ENCODE measurements at places on chromosomes 16 and 17.

GRCh38 chr16:56409195-56409594, 16.1 kb downstream of the AMFR start:
- no peak for DNase-seq

GRCh38 chr16:15031179-15031578, 24.7 kb downstream of the NTAN1 start:
- no peak for DNase-seq

GRCh38 chr16:5451641-5452040, 354.0 kb upstream of the EEF2KMT start:
- DNase-seq = no peak

DNA sequence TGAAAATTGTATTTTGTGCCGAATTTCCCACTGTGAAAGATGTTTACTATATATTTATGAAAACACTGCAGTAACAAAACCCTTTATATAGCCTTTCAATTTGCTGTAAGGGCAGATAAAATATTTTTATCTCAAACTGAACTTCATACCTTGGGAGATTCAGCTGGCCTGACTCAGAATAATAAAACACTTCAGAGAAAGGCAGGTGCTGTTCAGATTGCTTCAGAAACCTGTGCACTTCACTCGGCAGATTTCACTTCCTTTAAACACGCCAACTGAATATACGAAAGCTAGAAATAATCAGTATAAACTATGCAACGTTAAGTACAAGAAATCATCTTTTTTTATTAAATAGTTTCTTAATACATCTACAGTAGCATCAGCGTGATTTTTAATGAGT, 839.1 kb upstream of the RBFOX1 start:
- DNase-seq = no peak

- no peak for DNase-seq
Observed at GRCh38 chr17:68324114-68324513, 32.8 kb downstream of the ARSG start.

DNA sequence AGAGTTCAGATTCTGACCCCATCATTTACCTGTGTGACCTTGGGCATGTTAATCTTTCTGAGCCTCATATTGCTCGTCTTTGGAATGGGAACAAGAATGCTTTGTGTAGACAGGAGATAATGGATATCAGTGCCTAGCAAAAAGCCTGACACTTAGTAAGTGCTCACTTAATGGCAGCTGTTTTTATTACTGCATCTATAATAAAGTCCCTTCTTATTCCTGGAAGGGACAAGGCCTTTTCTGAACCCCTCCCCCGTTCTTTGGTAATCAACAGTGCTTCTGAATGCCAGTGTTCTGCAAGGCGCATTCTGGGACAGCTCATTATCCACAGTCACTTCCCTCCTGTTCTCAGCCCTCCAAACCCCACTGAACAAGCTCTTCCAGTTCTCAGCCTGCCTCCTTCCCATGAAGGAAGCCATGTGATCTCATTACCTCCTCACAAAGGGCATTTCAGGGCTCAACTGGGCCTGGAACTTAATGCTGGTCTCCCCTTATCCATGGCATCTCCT, 25.1 kb upstream of the SUPT4H1 start:
- DNase-seq = peak; percentile 45

DNA sequence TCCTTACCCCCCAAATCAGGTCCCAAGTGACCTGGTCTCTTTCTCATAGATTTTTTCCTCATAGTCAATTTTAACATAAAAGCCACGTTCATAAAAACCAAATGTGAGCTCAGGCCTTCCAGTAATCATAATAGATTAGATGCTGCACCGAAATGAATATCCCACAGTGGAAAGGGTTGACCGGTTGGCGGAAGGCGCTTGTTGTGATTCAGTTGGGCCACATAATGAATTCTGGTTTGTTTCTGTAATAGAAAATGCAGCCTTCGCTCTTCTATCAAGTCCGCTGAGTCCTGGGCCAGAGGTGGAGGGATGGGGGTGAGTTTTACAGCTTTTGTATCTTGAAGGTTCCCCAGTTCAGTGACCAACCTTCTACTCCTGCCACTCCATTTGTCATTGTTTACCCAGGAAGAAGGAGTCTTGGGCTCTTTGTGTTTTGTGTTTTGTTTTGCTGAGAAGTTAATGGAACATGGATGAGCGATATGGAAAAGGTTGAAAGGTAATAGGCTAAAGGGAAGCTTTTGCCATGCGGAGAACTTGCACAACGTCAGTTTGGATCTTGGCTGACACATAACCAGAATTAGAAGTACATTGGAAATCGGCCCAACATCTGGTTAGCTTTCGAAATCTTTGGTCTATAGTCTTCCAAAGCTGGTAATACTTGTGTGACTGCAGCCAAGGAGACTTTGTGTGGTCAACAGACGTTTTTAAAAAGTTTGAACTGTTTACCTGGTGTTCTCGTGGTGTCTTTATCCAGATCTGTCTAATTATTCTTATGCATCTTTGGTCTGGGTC, 89.5 kb downstream of the CLEC16A start:
- DNase-seq = no peak

DNA sequence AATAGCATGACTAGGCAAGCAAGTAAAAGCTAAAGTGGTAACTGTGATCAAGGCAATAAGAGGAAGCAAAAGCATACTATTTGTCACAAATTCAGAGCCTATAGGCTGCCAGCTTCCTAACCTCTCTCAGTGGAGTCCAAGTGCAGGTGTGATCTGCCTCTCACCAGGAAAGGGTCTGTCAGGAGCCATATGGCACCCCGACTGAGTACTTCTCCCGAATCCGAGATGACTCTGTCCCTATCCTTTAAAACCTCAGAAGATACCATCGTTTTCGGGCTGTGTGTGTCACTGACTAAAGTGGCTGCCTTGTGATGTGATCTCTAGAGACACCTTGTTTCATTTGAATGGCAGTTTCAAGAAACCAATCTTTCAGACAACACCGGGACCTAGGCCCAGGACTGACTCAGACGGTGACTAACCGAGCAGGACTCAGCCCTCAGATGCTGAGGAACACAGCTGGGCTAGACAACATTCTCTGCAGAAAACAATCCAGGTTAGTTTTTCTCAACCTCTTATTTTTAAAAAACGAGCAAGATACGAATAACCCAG, 63.6 kb downstream of the SMG6 start:
- DNase-seq = no peak

DNA sequence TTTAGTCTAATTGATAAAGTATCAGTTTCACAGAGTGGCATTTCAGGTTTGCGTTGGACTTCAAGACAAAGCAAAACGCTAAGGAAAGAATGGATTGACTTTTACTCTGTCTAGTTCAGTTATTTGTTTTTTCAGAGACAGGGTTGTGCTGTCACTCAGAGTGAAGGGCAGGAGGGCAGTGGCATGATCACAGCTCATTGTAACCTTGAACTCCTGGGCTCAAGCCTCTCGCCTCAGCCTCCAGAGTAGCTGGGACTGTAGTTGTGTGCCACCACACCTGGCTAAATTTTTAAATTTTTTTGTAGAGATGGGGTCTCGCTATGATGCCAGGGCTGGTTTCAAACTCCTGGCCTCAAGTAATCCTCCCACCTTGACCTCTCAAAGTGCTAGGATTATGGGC, 86.4 kb downstream of the CACNG1 start:
- DNase-seq = no peak

- no peak for DNase-seq
Observed at GRCh38 chr17:60526726-60527125, 684 bp upstream of the APPBP2 start.

- DNase-seq = no peak
Observed at GRCh38 chr17:36074365-36074764, 10.3 kb downstream of the CCL18 start.

DNA sequence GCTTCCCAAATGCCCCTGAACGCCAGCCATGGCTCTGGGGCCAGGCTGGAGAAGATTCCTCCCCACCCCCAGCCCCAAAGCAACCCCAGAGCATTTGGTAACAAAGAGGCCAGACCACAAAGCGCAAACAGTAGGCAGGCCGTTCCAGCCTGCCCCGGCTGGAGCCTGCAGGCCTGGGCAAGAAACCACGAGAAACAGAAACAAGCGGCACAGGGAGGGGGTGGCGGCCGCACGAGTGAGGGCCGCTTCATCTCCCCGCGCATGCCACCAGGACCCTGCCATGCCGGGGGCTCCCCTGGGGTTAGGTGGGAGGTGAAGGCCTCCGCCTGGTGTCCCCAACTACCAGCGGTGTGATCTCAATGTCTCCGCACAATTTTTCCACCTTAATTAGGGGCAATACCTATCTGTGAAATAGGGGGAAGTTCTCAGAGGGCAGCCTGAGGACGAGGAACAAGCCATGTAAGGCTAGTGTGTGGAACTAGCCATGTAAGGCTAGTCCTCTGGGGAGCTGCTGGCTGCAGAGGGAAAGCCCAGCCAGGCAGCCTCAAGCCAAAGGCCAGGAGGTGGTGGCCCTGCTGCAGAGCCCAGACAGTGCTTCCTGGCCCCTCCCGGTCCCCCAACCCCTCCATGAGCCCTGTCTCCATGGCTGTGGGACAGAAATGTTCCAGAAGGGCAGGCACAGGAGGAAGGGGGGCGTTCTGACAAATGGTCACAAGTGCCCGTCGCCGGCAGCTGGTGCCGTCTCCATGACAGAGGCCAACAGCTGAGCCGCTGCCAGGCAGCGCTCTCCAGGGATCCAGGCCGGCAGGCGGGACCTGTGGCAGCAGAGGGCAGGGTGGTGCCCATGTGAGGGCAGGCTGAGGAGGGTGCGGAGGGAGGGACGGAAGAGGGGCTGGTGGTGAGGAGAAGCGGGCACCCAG, 14.5 kb upstream of the MTSS2 start:
- no peak for DNase-seq

DNA sequence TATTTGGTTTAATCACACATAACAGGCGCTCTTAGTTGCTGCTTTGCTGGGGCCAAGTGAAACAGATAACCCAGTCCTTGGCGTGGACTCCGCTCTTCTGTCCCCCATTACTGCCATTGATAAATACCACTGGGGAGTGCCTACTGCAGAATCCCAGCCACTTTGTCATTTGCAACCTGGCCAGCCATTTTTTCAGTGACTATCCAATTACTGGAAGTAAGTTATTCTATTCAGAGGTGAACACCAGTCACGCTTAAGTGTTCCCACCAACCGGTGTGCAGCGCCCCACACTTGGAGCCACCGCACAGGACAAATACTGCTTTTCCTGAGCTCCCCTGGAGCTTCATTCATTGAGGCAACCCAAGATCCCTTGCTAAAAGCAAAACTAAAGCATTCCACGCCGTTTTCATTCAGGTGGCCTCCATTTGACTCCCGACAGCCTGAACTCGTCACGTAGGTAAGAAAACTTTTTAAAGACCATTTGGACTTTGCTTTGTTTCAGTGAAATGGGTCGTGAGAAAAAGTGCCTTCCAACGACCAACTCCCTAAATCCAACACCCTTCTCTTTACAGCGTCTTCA, 1.8 kb downstream of the USP7 start:
- DNase-seq = no peak

- DNase-seq = no peak
Observed at GRCh38 chr17:14746822-14747602, 446.1 kb downstream of the HS3ST3B1 start.

- peak; percentile 56 for DNase-seq
Observed at GRCh38 chr17:55783684-55784245, 32.9 kb downstream of the PCTP start.

DNA sequence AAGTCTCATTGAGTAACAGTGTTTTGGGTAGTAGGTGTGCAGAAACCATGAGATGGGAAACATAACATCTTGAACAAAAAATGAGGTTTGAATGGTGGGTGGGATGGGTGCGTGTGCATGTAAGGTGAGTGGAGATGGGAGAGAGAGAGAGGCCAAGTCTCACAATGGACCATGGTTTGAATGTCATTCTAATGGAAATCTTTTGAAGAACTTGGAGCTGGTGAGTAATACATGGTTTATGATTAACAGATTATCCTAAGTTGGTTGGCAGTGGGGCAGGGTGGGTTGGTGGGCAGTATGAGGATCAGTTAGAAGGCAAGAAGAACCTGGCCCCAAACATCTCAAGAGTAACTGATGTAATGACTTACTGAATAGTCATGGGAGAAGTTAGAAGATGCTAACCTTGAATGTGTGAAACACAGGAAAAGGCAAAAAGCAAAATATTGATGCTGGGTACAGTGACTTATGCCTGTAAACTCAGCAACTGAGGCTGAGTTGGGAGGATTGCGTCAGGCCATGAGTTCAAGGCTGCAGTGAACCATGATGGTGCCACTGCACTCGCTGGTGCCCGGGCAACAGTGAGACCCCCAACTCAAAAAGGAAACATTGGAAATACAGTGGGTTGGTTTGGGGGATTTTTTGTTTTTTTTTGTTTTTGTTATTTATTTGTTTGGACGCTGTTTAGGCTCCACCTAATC, 32.7 kb downstream of the ZNF207 start:
- no peak for DNase-seq

DNA sequence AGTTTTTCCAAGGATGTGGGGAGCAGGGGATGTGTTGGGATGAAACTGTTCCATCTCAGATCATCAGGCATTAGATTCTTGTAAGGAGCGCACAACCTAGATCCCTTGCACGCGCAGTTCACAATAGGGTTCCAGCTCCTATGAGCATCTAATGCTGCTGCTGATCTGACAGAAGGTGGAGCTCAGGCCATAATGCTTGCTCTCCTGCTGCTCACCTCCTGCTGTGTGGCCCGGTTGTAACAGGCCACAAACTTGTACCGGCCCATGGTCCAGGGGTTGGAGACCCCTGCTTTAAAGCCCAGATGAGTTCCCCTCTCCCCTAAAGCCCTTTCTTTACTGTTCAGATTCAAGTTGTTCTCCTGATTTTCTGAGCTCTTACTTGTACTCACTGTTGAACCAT, 44.8 kb downstream of the RNF135 start:
- DNase-seq = no peak

GRCh38 chr17:76554131-76554530, 14.3 kb downstream of the PRCD start:
- no peak for DNase-seq

DNA sequence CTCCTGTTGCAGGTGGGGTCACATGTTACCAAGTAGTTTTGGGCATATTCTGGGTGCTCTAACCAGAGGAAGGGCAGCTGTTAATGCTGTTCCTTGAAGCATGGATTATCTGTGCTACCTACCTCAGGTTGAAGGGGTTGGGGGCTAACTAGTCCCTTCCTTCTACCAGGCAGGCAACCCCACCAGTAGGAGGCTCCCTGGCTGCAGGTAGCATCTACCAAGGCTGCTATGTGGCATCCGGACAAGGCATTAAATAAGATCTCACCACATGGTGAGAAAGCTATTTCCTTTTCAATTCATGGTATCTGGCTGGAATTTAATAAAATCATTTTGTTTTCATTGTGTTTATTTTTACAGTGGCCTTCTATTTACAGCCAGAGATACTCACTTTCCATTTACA, 62.5 kb downstream of the CACNG3 start:
- DNase-seq = no peak

DNA sequence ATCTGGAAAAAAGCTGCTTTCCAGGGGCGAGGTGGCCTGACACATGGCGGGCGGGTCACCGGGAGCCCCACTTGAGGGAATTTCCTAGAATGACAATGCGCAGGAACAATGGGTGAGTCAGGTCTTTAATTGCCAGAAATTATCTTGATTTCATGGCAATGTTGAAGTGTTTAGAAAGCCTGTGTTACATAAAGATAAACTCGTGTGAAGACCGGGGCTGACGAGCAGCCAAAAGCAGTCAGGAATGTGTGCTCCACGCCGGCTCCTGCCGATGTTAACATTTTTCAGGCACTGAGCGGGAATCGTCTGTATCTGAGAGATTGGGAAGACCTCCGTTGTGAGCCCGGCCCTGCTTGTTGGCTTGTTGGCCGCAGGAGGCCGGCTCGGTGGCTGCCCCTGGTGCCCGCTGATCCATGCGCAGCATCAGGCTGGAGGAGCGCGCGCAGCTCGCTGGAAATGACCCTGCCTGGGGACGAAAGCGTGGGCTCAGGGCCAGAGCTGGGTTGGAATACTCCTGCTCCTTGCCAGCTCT, 353.1 kb downstream of the FOXL1 start:
- no peak for DNase-seq

All from ecto neural progenitor cell (in vitro differentiated cells).